ENCODE measurements at places on chromosomes 13 and 19.

GRCh38 chr13:49607761-49608160 is 20.5 kb upstream of the ARL11 start:
- no peak for DNase-seq

GRCh38 chr13:113105032-113105920 is at the start of gene F7:
Gene F7, plus strand, starts transcription at chr13:113105791. Its CDS starts 51 bp downstream, at chr13:113105842.
- DNase-seq = no peak

- peak; percentile 49 for DNase-seq
Measured at GRCh38 chr13:105908586-105908985, 626.9 kb downstream of the EFNB2 start.

DNA sequence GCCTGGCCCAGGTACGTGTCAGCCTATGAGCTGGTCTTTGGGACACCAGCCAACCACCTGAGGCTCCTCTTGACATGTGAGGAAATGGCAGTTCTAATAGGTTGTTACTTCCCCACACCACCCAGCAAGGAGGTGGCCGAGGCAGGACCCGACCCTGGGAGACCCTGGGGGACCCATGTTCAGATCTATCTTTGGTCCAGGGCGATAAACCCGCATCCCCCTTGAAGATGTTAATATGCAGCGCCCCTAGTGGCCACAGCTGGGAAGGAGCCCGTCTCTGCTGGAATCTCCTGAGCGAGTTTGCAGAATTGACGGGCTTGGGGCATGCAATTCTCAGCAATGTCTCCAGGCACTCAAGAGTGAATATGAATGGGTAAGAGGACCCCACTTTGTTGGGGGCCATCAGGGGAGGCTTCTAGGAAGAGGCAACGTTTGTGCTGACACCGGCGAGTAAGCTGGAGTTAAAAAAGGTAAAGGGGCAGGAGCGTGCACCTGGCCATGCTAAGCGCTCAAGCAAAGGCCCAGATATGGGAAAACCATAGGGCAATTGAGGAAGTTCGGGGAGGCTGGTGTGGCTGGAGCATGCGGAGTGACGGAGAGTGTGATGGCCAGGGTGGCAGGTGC is 1.5 kb upstream of the MYO1F start:
- peak; percentile 77 for DNase-seq

GRCh38 chr19:14300303-14300702 is 80.9 kb upstream of the ADGRE5 start:
- no peak for DNase-seq

DNA sequence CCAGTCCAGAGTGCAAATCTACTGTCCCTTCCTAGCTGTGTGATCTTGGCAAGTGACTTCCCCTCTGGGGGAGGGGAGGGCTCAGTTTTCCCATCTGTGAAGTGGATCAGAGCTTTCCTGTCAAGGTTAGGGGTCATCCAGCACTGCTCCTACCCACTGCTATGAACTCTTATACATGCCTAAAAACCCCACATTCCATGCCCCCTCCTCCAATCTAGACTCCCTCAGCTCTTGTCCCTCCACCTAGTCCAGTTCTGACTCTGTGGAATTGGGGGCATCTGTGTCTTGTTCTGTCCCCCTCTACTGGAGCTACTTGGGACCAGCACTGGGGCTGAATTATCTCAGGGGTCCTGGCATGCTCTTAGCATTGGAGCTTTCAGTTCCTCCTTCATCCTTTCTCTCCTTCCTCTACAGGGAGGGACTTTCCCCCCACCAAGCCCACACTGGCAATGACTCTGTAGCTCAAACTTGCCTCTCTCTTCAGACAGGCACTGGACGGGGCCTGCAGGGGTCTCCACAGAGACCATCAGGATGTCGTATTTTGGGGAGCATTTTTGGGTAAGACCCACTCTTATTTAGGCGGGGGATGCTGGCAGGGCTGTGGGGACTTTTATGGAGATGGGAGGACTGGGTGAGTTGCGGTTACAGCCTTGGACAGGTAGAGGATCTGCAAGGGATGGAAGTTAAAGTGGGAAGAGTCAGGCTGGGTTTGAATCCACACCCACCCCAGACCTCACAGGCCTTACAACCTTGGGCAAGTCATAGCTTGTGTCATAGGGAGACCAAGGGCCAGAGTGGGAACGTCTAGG is 3.6 kb downstream of the FCHO1 start:
- no peak for DNase-seq

DNA sequence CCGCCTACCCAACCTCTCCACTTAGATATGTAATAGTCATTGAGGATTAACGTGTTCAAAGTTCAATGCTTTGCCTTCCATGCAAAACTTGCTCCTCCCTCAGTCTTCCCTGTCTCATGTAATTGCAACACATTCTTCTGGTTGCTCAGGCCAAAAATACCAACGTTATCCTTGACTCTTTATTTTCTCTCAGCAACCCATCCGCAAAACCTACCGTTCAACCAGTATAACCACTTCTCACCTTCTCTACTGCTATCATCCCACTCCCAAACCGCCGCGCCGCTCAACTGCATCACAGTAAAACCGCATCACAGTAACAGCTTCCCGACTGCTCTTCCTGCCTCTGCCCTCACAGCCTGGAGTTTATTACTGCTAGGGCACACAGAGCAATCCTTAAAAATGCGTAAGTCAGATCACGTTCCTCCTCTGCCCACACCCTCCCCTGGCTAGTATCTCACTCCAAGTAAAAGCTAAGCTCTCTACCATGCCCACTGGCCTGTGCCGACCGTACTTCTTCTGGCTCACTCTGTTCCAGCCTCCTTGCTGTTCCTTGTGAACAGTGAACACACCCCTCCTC is 8.2 kb downstream of the MTIF3 start:
- no peak for DNase-seq

DNA sequence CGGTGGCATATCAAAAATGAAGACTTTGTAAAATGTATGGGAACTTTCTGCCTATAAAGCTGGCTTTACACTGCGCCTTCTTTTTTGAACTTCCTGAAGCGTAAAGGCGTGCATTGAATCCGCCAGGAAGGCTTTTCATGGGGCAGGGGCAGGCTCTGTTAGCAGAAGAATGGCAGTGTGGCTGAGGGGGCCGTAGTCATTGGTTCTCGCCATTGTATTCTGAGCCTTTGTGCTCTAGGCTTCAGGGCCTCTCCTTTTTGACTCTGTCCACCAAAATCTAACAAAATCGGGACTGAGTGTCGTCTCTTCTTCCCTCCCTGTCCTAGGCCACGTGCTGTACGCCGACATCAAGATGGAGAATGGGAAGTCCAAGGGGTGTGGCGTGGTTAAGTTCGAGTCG is 14.1 kb downstream of the PRAM1 start:
- DNase-seq = no peak

All from ELR (cell line).